ENCODE measurements at places on chromosomes 3 and 15.

DNA sequence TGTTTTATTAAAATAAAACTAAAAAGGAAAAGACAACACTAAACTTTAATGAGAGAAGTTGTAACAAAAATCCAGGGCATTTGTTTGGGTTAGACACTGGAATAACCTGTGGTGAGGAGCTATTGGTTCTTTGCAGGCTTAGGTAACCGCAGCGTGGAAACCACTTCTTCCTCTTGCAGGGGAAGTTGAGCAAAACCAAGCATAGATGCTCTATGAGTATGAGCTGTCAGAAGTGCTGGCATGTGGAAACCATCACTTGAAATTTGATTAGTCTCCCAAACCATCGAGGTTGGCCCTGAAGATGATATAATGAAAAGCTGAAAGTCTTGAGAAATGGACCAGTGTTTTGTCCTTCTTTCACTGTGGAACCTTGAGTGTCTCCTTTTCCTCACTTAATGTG is 127.1 kb upstream of the RBMS3 start:
- peak; percentile 57 for DNase-seq

GRCh38 chr3:111616417-111617105 is 21.4 kb upstream of the ZBED2 start:
- peak; percentile 73 for DNase-seq

DNA sequence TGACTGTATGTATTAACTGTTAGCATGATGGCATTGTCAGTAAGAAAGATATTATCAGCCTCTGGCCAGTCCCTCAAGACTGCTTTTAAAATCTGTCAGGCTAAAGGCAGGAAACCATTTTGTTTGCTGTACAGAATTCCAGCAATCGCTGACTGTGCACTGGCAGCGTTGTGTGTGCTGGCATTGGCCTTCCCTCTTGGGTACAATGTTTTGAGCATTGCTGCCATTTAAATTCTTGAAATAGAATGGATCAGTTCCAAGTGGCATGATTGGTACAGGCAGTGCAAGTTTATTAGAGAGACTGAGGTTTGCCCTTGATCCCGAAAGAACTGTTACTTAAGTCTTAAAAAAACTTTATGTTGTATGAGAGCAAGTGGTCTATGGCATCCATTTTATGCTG is 788.7 kb downstream of the OTOL1 start:
- DNase-seq, result no peak

GRCh38 chr15:53038655-53038941 is 248.5 kb upstream of the ONECUT1 start:
- no peak for DNase-seq

DNA sequence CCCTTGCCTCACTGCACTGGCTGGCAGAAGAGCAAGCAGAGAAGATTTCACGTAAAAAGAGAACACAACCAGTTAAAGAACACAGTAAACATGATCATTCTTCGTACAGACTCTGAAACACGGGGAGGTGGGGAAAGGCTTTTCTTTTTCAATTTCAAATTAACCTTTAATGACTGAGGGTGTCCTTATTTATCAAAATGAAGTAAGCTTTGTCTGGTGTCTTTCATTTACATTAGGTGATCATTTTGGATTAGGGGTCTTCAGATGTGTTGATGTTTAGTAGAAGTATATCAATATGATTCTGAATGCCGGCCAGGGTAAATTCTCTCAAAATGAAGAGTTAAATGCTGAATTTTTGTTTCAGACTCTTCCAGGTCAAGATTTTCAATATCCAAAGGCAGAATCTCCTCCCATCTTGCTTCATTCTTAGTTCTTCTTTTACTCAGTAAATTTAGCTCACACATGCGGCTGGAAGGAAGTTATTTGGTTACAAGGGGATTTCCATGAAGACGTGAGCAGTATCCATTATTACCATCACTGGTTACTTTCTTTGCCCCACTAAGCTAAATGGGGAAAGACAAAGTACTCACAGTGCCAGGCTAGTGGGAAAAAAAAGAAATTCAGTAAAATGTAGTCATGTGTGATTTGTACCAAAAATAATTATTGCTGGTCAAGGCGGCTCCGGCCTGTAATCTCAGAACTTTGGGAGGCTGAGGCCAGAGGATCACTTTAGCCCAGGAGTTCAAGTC is 272.2 kb upstream of the NR2F2 start:
- no peak for DNase-seq

DNA sequence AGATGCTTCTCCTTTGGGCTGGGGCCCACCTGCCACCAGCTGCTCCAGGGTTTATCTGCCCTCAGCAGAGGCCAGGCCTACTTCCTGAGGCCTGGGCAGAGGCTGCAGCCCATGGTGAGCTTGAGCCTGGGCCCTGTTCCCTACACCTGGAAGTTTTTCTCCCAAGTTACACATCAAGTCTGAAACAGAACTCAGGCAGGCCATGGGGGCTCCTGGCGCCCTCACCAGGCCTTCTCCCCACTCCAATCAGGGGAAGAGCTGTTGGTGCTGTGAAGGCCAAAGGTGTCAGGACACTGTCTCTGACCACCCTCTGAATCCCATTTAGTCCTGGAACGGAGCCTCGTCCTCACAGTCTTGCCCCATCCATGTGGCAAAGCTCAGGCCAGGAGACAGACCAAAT is 7.3 kb downstream of the VWA5B2 start:
- no peak for DNase-seq

GRCh38 chr3:196440041-196440537 is 7.9 kb upstream of the UBXN7 start:
- no peak for DNase-seq

DNA sequence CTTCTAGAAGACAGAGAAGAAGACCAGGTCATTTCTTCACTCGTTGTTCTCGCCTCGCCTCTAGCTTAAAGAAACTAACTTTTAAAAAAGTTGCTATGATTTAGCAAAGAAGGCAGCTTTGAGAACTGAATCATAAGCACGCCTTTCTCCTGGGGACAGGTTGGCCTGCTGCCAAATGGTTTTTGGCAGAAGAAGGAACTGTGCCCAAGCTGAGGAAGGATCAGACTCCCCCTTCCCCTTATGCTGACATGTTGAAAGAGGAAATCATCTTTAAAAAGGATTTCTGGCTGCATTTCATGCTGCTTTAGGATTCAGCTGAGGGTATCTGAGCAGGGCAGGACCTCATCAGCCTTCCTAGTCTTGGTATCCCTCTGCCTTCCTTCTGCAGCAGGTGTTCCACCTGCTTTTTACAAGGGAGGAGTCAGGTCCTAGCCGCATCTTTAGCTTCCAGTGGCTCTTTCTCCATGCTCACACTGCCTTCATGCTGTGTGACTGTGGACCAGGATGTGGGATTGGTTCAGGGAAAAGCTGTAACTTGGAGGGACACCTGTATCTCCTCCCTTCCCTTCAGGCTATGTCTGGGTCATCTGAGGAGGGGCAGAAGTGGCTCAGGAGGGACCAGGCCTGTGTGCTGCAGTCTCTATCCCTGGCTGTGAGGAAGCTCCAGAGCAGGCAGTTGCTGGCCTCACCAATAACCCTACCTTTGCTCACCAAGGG is 34.1 kb upstream of the HACD2 start:
- DNase-seq, result no peak

DNA sequence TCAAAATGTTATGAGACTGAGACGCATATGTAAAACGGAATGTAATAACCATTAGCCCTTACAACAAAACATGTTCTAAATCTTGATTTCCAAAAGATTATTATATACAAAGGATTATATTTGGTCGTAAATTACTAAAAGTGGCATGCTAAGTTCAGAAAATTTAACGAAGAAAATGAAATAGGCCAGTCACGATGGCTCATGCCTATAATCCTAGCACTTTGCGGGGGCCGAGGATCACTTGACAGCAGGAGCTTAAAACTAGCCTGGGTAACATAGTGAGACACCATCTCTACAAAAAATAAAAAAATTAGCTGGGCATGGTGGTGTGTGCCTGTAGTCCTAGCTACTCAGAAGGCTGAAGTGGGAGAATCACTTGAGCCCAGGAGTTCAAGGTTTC is 29.0 kb downstream of the ACAD11 start:
- DNase-seq, result no peak

- no peak for DNase-seq
These were observed 507 bp upstream of the JMJD7 start for GRCh38 chr15:41827290-41827879.

- peak; percentile 34 for DNase-seq
These were observed 39.7 kb downstream of the GLDN start for GRCh38 chr15:51380999-51381806.

- DNase-seq, result no peak
These were observed 101.0 kb upstream of the CCDC80 start for GRCh38 chr3:112741983-112742382.

DNA sequence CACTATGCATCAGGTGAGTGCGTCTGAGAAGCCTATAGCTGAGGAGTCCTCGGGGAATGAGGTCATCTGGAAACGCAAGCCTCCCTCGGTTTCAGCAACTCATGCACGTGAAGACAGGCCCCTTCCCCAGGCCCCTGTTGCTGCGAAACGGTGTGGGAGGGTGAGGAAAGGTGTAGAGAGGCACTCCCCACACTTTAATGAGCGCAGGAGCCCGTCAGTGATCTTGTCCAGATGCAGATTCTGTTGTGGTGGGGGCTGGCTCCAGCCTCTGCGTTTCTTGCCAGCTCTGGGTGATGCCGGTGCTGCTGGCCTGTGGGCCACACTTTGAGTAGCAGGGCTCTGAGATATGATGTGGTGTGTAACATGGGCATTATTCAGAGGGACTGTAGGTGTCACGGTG is 38.6 kb upstream of the LACTB start:
- no peak for DNase-seq

DNA sequence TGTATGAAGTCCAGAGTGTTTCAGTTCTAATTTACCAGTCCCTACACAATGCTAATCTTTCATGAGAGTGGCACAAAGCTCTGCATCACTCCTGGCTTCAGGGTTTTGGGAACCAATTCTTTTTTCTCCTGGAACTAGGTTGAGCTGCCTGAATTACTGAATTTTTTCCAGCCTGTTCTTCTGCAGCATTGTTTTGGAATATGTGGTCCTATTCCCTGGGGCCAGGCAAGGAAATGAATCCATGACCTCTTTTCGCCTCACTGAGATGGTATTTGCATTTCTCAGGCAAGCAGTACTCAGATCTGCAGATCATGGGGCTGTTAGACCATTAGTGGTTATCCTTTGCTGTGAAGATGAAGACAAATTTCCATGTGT is 25.6 kb upstream of the GPR171 start:
- DNase-seq, result no peak

DNA sequence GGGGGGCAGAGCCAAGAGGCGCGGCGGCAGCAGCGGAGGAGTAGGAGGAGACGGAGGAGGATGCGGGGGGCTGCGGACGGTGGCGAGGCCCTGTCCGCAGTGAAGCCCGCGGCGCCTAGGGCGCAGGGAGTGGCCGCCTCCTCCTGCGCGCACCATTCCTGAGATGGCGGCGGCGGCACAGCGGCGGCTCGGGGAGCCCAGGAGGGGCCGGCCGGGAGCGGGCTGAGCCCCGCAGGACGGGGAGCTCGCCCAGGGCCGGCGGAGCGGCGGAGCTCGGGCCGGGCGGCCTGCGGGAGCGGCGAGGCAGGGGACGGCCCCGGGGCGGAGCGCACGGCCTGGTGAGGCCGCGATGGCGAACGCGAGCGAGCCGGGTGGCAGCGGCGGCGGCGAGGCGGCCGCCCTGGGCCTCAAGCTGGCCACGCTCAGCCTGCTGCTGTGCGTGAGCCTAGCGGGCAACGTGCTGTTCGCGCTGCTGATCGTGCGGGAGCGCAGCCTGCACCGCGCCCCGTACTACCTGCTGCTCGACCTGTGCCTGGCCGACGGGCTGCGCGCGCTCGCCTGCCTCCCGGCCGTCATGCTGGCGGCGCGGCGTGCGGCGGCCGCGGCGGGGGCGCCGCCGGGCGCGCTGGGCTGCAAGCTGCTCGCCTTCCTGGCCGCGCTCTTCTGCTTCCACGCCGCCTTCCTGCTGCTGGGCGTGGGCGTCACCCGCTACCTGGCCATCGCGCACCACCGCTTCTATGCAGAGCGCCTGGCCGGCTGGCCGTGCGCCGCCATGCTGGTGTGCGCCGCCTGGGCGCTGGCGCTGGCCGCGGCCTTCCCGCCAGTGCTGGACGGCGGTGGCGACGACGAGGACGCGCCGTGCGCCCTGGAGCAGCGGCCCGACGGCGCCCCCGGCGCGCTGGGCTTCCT is at the start of gene GPR27:
TSS of gene GPR27 (plus strand) at position 155 of the 909 bp plus-strand sequence. CDS start at position 350, 195 bp downstream.
- peak; percentile 26 for DNase-seq

DNA sequence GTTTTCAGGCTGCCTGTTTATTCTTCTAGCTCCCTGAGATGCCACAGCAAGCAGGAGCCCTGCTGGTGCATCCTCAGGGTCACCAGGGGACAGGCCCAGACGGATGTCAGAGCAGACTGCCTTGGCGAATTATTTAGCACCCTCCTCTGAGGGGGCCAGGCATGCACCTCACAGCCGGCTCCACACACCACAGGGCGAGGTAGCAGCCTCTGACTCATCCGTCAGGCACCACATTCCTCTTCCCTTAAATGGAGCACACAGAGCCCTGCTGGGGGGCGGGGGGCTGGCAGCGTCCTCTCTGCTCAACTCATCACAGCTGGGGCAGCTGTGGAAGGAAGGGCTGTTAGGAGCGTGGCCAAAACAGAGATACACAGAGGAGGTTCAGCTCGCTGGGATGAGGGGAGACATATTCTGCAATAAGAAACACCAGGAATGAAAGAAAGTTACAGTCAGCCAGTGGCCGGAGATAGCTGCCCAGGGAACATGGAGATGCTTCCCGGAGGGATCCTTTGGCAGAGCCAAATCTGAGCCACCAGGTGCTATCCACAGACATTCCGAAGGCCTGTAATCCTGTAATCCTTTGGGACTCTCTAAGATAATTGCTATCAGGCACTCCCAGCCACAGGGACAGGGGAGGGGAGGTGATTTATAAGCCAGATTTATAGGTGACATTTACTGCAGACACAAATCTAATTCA is 13.9 kb upstream of the PRICKLE2 start:
- DNase-seq, result no peak

DNA sequence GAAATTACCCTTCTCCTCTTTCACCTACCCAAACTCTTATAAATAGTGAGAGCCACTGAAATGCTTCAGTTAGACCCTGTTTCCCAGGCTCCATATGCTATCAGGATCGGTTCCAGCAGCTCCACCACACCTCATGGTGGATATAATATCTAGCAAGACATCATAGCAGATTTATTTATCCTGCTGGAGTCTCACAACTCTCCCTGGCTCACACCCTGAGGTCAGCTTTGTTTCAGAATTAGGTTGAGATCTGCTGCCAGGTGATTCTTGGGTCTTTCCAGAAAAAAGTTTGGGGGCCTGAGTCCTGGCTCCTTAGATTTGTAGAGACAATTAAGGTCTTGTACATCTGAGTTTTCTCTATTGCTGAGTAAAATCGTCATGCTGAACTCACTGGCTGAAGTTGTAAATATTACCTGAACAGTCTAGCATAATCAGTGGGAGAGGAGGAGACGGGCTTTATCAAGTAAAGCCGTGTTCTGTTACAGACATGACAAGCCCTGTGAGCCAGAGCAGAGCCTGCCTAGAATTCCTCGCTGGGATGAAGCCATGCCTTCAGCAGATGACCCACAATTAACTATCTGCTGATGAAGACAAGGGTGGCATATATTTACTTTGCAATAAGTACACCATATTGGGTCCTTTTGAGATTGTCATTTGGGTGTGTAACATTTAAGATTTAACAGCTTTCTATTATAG is 131.6 kb downstream of the STAC start:
- DNase-seq, result no peak

DNA sequence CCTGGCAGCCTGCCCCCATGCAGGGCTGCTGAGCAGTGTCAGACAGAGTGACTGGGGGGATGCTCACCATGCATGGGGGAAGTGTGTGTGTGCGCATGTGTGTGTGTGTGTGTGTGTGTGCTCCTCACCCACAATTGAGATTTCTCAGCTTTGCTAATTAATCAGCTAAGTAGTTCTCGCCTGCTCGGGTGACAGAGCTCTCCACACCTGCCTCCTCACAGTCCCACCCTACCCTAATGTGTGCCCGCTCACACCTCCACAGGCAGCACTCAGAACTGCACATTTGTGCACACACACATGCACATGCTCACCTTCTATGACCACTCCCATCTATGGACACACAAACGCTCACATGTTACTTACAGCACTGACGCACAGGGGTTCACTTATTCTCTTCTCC is 37.3 kb downstream of the CACNA2D2 start:
- DNase-seq, result no peak
